ENCODE measurements at places on chromosomes 2 and 18.

DNA sequence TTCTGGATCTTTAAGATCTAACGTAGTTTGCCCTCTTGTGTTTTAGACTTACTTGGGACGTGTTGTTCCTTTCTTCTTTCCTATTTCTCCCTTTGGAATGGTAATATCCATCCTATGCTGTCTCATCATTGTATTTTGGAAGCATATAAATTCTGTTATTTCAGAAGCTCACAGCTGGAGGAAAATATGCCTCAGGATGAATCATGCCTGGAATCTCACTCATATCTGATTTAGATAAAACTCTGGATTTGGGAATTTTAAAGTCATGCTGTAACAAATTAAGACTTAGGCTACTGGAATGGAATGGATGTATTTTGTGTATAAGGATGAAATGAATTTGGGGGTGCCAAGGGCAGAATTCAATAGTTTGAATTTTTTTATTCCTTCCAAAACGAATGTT lies 245.2 kb upstream of the GULP1 start:
- no peak for DNase-seq

DNA sequence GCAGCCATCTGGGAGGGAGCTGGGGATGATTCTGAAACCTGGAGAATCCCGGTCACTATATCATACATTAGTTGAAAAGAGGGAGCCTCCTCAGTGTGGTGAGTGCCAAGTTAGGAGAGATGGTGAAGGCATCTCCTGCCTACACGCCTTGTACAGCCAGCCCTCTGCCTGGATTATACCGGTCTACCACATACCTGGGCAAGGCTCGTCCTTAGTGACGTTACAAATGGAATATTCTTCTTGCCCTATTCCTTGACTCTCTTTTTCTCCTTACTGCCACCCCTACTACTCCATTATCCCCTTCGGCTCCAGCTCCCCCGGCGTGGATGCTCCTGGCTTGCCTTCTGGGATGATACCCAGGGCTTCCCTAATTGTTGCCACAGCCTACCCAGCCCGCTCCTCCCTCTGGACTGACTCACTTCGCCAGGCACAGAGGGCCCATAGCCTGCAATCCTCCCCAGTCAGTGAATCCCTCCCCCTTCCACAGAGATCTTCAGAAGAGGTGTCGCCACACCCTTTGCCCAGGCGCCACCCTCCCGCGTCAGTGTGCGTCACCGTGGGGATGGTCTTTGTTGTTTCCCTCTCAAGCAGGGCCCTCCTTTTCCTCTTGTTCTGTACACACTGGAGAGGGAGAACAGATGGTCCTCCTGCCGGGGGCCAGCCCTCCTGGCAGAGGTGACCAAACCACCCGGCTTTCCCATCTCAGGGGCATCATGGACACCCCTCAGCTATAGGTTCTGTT lies 115.2 kb upstream of the EPAS1 start:
- DNase-seq = no peak

DNA sequence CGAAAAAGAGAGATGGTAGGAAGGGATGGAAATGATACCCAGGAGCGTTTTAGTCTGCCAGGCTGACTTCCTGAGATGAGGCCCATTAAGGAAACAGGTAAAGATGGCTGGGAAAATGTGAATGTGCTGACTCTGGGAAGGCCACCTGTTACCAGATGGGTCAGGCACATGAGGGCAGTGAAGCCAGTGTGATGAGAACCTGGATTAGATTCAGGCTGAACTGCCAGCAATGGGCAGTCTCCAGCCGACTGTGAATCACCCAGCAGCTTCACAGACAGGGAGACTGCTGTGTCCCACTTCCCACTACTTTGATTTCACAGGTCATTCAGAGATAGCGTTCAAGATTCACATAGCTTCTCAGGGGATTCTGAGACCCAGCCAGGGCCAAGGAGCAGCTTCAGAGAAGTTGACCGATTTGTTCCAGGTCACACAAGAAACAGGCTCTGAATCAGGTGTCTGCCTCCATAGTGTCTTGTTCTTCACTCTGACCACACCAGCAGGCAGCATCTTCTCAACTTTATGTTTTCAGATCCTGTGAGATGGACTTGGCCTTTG lies 26.4 kb downstream of the CAPN13 start:
- no peak for DNase-seq

DNA sequence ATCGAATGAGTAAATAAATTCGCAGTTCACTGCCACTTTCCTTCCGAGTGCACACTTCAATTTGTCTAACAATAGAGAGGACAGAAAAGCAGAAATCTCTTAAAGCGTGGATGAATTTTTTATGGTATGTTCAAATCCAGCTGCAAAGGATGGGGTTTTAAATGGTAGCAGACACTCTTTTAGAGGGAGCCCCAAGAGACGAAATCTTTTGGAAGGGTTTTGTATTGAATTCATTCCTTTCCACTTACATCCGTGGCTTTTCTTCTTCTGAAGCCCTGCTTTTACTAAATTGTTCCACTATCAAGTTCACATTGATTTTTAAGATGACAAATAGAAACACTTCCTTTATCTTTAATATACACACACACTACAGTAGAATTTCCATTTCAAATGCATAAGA lies 680.7 kb downstream of the NR4A2 start:
- no peak for DNase-seq

DNA sequence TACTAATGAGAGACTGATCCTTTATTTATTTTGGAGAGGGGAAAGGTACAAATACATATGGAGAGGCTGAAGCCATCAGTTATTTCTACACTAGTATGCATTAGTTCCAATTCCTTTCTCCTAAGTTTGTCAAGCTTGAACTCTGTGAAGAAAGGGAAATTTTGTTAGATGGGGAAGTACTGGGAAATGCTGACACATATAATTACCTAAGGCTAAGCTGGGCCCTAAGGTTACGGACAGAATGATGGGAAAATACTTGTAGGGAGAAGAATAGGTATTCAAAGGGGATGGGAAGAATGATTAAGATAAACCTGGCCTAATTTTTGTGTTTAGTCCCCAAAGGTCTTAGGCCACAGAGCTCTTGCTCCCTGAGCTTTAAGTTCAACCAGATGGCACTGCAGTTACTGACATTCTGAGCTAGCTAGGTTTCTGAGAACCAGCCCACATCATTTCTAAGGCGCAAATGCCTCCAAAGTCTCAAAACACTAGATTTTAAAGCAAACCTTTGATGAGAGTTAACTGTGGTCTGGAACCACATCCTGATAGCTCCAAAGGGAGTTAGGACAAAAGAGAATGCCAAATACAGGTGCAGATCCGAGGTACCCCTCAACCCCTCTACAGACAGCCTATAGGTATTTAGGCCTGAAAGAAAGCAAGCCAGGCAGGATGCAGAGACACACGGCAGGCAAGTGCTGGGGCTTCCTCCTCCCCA lies 2.7 kb downstream of the TMEM163 start:
- DNase-seq = no peak

DNA sequence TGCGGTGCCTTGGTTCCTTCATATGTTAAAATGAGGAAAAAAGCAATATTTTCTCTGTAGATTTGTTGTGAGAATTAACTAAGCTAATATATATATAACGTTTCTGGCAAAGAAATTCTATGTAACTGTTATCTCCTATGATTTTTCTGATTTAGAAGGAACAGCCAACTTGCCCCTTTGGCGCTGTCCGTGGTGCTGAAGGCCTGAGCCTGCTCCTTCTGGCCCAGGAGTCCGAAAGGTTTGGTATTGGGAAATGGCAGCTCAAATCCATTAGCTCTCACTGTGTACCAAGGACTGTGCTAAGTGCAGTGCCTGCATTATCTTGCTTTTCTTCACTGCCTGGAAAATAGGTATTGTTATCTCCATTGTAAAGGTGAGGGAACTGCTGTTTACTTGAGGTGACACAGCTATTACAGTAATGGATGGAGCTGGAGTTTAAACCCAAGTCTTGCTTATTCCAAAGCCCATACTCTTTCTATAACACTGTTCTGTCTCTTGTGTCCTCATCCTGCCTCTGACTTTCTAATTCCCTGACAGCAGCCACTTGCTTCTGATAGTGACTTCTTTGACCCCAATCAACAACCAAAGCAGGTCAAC lies 52.2 kb downstream of the C1QL2 start:
- no peak for DNase-seq

DNA sequence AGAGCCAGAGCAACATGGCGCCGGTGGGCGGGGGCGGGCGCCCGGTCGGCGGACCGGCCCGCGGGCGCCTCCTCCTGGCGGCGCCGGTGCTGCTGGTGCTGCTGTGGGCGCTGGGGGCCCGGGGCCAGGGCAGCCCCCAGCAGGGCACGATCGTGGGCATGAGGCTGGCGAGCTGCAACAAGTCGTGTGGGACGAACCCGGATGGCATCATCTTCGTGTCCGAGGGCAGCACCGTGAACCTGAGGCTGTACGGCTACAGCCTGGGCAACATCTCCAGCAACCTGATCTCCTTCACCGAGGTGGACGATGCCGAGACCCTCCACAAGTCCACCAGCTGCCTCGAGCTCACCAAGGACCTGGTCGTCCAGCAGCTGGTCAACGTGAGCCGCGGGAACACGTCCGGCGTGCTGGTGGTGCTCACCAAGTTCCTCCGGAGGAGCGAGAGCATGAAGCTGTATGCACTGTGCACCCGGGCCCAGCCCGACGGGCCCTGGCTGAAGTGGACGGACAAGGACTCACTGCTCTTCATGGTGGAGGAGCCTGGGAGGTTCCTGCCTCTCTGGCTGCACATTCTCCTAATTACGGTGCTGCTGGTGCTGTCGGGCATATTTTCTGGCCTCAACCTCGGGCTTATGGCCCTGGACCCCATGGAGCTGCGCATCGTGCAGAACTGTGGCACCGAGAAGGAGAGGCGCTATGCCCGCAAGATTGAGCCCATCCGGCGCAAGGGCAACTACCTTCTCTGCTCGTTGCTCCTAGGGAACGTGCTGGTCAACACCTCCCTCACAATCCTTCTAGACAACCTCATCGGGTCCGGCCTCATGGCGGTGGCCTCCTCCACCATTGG lies 507 bp downstream of the CNNM4 start:
- DNase-seq = no peak

- no peak for DNase-seq
Observed at GRCh38 chr2:85596026-85596333, 435 bp downstream of the RNF181 start.

DNA sequence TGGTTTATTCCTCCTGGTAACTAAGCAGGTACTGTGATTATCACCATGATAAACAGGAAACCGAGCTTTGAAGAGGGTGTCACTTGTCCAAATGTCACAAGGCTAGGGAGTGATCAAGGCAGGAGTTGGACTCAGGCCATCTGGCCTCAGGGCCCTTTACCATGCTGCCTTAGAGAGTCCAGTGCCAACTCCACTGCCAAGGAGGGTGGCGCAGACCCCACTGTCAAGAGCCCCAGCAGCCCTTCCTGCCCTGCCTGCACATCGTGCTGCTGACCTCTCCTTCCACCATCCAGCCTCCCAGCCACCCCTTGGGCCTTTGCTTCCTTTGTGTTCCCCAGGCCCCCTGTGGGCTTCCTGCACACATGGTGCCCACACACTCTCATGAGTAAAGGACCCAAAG lies 48.3 kb downstream of the TNS1 start:
- DNase-seq = no peak

DNA sequence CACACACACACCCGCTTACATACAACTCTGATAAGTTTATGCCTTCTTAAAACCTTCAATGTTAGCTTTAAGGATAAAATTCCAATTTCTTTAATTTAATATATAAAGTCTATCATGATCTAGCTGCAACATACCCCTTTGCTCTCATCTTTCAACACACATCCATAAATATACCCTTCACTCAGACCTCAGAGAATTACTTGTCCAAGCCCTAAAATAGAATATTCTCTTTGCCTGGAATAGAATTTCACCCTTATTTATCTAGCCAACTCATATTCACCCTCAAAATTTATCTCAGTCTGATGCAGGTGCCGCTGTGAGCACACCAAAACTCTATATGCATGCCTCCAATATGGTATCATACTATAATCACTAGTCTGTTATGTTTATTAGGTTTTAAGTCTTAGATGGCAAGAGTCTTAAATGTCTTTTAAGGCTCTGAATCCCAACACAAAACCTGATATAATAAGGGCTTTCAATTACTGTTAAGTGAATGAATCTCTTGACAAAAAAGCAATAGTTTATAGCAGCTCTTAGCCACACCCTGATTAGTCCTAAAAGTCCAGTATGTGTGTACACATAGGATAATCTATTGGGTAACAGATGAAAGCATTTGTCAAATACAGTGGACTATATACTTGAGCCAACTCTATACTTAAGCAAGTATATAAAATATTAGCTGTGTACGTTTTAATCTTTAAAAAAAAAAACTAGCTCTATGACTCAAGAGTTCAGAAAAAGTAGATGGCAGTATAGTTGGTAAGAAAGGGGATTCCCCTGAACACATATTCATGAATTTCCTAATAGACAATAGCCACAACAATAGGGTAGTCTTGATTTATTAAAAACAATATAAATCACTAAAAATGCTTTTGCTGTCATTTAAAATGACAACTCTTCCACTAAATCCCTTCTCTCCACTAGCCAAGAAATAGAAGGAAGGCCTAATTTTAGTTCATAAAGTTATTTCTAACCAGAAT lies 144.5 kb downstream of the EXOC6B start:
- DNase-seq = no peak

- DNase-seq = no peak
Observed at GRCh38 chr2:223786236-223786635, 51.1 kb downstream of the AP1S3 start.

DNA sequence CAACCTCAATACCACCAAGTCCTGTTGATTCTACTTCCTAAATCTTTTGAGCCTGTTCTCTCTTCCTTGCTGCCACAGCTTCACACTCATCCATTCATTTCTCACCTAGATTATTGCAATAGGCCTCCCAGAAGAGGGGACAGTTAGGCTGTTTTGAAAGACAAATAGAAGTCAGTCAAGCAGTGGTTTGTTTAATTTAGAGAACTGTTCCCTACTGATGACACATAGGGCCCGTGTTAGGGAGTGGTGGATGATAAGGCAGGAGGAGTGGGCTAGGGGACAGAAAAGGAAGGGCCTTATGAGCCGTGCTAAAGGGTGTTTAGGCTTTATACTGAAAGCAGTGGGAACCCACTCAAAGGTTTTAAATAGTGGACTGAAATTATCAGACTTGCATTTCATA lies 59.6 kb upstream of the ZFP36L2 start:
- no peak for DNase-seq

Data from stimulated activated CD8-positive, alpha-beta memory T cell treated with anti-CD3 and anti-CD28 coated beads, Interleukin-2, amount 100 ng/mL, for 1 hour (primary cell).